SHP77 (cell line): ENCODE measurements at places on chromosomes 2 and 18.
A peak's percentile ranks its signal among the peaks of the same experiment; 100 is the strongest.

- no peak for DNase-seq
Observed at GRCh38 chr2:44330801-44331200, 30.5 kb downstream of the PREPL start.

- no peak for DNase-seq
Observed at GRCh38 chr2:133790711-133791110, 222.4 kb upstream of the NCKAP5 start.

DNA sequence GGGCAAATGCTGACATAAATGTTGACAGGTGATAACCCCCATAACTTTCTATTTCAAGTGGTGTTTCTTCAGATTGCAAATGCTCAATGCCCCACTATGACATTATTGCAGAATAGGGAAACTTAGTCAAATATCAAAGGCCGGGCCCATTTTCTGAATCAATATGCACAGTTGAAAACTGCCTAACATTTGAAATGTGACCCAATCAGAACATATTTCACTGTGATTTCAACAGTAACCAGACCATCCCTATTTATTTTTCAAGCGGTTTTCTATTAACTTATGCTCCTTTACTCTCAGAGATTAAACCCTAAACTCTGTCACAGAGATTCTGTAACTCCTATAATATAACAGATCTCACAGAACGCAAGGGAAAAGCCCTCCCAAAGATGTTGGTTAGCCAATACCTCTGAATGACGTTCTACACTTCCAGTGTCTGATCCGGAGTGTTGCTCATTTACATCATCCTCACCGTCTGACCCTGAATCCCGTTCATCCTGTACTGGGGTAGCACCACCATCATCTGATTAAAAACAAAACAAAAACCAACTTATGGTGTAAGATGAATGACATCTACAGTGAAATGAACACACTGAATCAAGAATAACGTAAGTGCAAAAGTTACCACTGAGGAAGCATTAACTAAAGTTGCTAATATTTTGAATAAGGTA is 2.9 kb downstream of the IWS1 start:
- no peak for DNase-seq

GRCh38 chr2:176001916-176002687 is at the start of gene LNPK:
Gene LNPK (minus strand): TSS chr2:176002267. CDS start chr2:175995584, 6,683 bp downstream.
- peak; percentile 66 for DNase-seq

DNA sequence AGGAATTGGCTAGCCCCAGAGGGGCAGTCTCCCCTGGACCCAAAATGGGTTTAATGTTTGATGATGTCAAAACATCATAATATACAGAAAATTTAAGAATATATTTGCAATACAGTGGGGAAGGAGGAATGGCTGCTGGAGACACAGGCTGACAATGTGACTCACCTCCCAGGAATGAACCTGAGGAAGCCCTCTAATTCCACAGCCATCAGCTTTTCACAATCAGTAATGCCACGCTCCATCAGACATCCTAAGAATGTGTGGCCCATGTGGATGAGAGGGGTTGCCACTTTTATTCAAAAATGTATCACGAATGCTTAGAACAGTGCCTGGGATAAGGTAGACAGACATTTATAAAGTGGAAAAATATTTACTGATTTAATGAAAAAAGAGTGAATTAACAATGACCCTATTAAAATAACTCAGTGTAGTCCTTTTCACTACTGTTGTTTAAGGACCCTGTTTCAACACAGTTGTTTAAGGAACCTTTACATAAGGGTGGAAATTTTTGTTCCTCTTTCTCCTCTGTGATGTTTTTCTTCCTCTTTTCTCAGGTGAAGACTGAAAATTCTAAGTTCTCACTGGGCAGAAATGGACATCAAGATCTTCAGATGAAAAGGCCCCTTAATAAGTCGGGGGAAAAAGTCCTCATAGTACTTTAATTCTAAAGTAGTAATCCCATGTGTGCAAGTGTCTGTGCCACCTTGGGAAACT is 17.5 kb upstream of the TMEM163 start:
- no peak for DNase-seq

- no peak for DNase-seq
Observed at GRCh38 chr2:50327906-50328305, 704.0 kb downstream of the NRXN1 start.

DNA sequence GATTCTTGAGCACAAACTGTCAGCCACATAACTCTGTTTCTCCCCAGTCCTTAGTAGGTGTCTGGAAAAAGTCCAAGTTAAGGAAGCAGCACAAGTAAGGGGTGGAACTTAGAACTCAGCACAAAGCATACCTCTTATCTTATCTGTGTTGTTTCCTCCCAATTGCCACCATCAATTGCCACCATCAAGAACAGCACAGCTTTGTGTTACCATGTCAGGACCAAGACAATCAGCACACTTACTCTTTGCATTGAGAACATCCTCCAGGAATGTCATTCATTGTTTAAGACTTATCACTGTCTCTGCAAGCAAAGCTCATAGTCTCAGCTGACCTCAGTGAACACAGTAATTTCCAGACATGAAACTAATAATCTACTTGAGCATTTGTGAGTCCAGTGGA is 212.7 kb upstream of the FSHR start:
- no peak for DNase-seq

DNA sequence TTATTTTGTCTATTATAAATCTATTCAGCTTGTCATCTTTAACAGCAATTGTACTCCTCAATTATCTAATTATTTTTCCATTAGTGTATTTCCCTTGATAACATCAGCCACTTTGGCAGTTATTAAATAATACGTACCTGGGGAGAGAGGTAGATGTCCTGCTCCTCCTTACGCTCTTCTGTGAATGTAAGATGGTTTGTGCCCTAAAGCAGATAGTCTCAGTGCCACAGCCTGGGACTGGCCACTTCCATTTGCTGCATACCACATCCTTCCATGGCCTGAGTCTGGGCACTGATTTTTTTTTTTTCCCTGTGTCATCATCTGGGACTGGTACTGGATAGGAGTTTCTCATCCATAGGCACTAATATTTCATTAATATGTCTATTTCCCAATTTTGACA is 632.4 kb upstream of the LRRTM4 start:
- DNase-seq, result no peak

- DNase-seq, result no peak
Observed at GRCh38 chr2:207902821-207903220, 122.5 kb downstream of the PLEKHM3 start.

DNA sequence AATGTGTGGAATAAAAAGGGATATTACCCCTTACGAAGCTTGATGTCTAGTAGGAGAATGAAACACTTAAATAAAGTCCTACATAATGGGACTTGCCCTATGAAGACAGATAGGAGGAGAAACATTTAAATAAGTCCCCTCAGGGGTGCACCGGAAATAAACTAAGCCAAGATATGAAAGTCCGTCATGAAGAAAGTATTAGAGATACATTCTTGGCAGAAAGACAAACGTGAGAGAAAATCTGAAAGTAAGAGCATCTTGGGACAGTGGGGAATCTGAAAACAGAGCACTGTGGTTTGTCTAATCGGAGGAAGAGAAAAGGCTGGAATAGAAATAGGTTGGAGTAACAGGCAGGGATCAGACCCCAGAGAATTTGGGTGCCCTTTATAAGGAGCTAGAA is 516.9 kb upstream of the DSEL start:
- no peak for DNase-seq
